ENCODE measurements at places on chromosomes 6 and 20.
A peak's percentile ranks its signal among the peaks of the same experiment; 100 is the strongest.

- no peak for DNase-seq
These were observed 11.5 kb upstream of the IL20RA start for GRCh38 chr6:137056121-137056880.

GRCh38 chr6:1832358-1832757 is 222.6 kb downstream of the FOXC1 start:
- DNase-seq: no peak

DNA sequence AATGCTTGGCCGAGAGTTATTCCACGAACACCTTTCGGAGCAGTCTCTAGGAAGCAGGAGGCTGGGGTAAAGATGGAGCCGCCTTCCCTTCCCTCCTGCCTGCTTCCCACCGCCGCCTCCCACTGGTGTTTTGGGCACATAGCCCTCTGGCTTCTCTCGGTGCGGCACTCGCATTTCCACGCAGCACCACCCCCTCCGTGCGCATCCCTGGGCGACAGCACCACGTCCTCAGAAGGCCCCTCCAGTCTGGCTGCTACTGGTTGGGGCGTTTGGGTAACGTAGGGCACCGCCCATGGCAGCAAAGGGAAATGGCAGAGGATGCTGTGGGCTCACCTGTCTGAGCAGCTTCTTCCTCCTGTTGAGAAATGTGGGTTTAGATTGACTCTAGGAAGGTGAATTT is 2.4 kb downstream of the COL20A1 start:
- DNase-seq: no peak

GRCh38 chr6:3347826-3348225 is 89.1 kb downstream of the PSMG4 start:
- no peak for DNase-seq

DNA sequence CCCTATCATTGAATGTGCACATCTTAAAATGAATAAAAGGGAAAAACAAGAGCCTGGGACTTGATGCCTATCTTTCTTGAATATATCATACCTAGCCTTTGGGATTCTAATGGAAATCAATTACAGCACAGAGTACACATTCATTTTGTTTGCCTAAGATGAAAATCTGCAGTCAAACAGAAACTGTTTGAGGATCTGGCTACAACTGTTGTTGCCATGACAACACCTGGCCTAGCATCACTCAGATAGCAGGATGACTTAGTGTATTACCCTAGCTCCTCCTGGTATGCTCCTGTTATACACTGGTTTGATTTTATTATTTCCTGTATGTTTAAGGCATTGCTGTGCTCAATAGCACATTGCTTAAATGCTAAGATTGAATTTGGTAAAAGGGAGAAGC is 71.5 kb upstream of the LAMP5 start:
- peak; percentile 57 for DNase-seq

DNA sequence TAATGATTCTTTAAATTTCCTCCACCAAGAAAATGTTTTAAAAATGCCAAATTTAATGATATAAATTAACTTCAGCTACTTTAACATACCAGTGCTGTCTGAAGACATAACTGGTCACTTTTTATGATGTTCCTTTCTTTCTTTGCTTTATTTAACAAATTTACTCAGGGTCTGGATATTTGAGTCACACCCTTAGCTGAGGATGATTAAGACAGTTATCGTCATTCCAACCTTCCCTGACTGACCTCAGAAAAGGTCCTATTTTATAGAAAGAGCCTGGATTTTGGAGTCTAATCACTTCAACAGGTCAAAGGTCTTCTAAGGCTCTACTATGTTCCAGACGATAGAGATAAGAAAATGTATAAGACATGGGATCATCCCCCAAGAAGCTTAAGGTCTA is 47.4 kb upstream of the CEP162 start:
- no peak for DNase-seq

GRCh38 chr20:18831830-18832499 is 18.4 kb downstream of the SCP2D1 start:
- DNase-seq: no peak

- DNase-seq: peak; percentile 86
These were observed 24.3 kb upstream of the HLA-DRB5 start for GRCh38 chr6:32554116-32554965.

DNA sequence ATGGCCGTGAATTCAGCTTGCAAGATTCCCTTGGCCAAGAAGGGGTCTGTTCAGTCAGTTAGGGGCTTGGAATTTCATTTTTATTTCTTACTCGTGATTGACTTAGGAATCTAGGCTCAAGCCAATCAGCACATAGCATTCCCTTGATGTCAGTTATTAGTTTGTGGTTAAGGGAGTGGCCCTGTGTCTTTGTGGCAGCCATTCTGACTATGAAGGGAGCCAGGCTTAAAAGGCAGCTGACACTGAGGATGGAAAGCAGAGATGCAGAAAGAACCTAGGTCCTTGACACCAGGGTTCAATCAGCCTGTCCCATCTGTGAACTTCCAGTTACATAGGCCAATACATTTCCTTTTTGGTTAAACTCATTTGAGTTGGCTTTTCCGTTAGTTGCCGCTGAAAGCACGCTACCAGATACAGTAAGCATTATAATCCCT is 48.1 kb downstream of the MCUR1 start:
- DNase-seq: no peak

- peak; percentile 32 for DNase-seq
These were observed 14.9 kb downstream of the MTFR2 start for GRCh38 chr6:136235233-136235564.
